Neuronal stem cell (in vitro differentiated cells): ENCODE measurements at places on chromosomes 12 and 14.

GRCh38 chr12:76026643-76027063, 4.9 kb downstream of the PHLDA1 start:
- no peak overlapping the region for H3K4me3 ChIP-seq
- peaks cover 17% of the 10 kb centered on the region for H3K27me3 ChIP-seq

- no peaks in the 10 kb centered on the region for H3K4me1 ChIP-seq
- no peak for DNase-seq
- H3K27me3 ChIP-seq, result no peaks in the 10 kb centered on the region
- no peak overlapping the region for H3K4me3 ChIP-seq
- H3K36me3 ChIP-seq, result no peaks in the 10 kb centered on the region
Measured at GRCh38 chr12:24591715-24592440, 357.0 kb downstream of the BCAT1 start.

DNA sequence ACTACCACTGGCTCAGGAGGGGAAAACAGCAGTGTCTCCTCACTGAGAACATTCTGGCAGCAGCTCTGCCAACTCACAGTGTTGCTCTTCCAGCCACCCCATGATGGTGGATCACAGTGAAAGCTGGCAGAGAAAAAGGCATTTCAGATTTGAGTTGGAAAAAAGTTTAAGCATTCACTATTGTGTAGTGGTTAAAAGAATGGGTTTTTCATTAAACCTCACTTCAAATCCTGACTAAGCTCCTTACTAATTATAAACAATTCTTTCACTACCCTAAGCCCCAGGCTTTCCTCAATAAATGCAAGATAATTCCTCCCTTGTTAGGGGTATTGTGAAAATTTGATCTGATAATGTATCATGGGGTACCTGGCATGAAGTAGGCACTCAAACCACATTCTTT, 518.1 kb downstream of the SNAPC1 start:
- no peaks in the 10 kb centered on the region for H3K27me3 ChIP-seq
- peaks cover 2% of the 10 kb centered on the region for H3K4me1 ChIP-seq
- no peaks in the 10 kb centered on the region for H3K36me3 ChIP-seq
- H3K27ac ChIP-seq, result no peak overlapping the region
- no peak for DNase-seq
- no peak overlapping the region for H3K4me3 ChIP-seq

DNA sequence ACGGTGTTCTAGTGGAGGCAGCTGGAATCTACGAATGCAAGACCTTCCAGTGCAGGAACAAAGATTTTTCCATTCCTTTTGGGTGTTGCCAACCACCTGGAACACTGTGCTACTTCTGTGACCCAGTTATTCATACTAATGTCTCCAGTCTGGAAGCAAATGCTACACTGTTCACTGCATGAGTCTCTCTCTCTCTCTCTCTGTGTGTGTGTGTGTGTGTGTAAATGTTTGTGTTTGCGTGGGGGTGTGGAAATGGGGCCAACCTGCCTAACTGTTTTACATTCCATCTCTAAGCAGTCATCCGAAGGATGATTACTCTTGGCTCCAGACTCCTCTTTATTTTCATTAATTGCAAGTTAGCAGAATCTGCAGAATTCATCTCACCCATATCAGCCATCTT, 29.9 kb upstream of the YBX3 start:
- DNase-seq, result no peak
- no peak overlapping the region for H3K4me3 ChIP-seq
- H3K36me3 ChIP-seq, result no peaks in the 10 kb centered on the region
- H3K27me3 ChIP-seq, result peaks cover 18% of the 10 kb centered on the region
- H3K27ac ChIP-seq, result no peak overlapping the region
- peaks cover 2% of the 10 kb centered on the region for H3K4me1 ChIP-seq

- DNase-seq, result no peak
- H3K4me3 ChIP-seq, result no peak overlapping the region
- H3K27ac ChIP-seq, result no peak overlapping the region
- no peaks in the 10 kb centered on the region for H3K36me3 ChIP-seq
Measured at GRCh38 chr12:66047411-66048021, 83.0 kb downstream of the LLPH start.
